ENCODE measurements at places on chromosomes 7 and 10. TPM values are rescaled to one million over a fixed set of nuclear protein-coding genes. Genes with fewer than 3 reads are reported as not detected.

The ENTPD1 gene
- 0.16 TPM for total RNA-seq

The IL2RA gene
- total RNA-seq: not detected

The ACBD7 gene
- total RNA-seq: 0.99 TPM

The OR9A2 gene
- total RNA-seq: not detected

The TET1 gene
- 9.3 TPM for total RNA-seq

The BMPER gene
- total RNA-seq: 157 TPM

The GNGT1 gene
- not detected for total RNA-seq

The STOX1 gene
- total RNA-seq: 0.09 TPM

The SDK1 gene
- total RNA-seq: not detected

The CACNB2 gene
- total RNA-seq: 2.1 TPM

The PRSS1 gene
- not detected for total RNA-seq

The PARP12 gene
- total RNA-seq: 14.0 TPM

The CDK1 gene
- 82.9 TPM for total RNA-seq

The CPVL gene
- 3.2 TPM for total RNA-seq

The ACTR3C gene
- total RNA-seq: not detected

The INTS1 gene
- 44.2 TPM for total RNA-seq

The GPR26 gene
- total RNA-seq: not detected

The SERPINE1 gene
- total RNA-seq: 23.1 TPM

The HECTD2 gene
- total RNA-seq: 10.9 TPM

The TFR2 gene
- total RNA-seq: 0.08 TPM

The TMEM196 gene
- not detected for total RNA-seq

The MALRD1 gene
- total RNA-seq: 0.36 TPM

The DGKI gene
- 4.7 TPM for total RNA-seq

The AZGP1 gene
- total RNA-seq: not detected

The WBP1L gene
- 76.1 TPM for total RNA-seq

The COL17A1 gene
- 2.3 TPM for total RNA-seq

The SMKR1 gene
- 0.65 TPM for total RNA-seq

The NPC1L1 gene
- not detected for total RNA-seq

The CRHR2 gene
- not detected for total RNA-seq

The TBX20 gene
- 6.4 TPM for total RNA-seq

The EGFR gene
- total RNA-seq: 147 TPM

The HABP2 gene
- not detected for total RNA-seq

The PCLO gene
- 0.36 TPM for total RNA-seq

The NOC3L gene
- total RNA-seq: 20.8 TPM

The CCDC7 gene
- 15.8 TPM for total RNA-seq

The TMEM209 gene
- total RNA-seq: 33.4 TPM

The NRG3 gene
- total RNA-seq: not detected

The SLC35B4 gene
- total RNA-seq: 18.4 TPM

The RBM28 gene
- total RNA-seq: 66.7 TPM

The SPAM1 gene
- not detected for total RNA-seq

The SLC25A13 gene
- 14.3 TPM for total RNA-seq

The PNLIP gene
- not detected for total RNA-seq

The RAPGEF5 gene
- 4.2 TPM for total RNA-seq

The TRAPPC14 gene
- total RNA-seq: 3.5 TPM

The FAM171A1 gene
- 43.6 TPM for total RNA-seq

The PTF1A gene
- total RNA-seq: not detected

The CCDC172 gene
- total RNA-seq: not detected

The HPSE2 gene
- total RNA-seq: not detected

The GPER1 gene
- total RNA-seq: 6.4 TPM

The SUGCT gene
- total RNA-seq: 1.9 TPM

The OR13A1 gene
- not detected for total RNA-seq

Data from fibroblast of the aortic adventitia (primary cell).